ENCODE measurements at places on chromosomes 7 and 10.

- no peak for DNase-seq
Observed at GRCh38 chr7:24851786-24852185, 94.5 kb upstream of the GSDME start.

- DNase-seq: no peak
Observed at GRCh38 chr7:11642276-11642675, 189.7 kb downstream of the THSD7A start.

DNA sequence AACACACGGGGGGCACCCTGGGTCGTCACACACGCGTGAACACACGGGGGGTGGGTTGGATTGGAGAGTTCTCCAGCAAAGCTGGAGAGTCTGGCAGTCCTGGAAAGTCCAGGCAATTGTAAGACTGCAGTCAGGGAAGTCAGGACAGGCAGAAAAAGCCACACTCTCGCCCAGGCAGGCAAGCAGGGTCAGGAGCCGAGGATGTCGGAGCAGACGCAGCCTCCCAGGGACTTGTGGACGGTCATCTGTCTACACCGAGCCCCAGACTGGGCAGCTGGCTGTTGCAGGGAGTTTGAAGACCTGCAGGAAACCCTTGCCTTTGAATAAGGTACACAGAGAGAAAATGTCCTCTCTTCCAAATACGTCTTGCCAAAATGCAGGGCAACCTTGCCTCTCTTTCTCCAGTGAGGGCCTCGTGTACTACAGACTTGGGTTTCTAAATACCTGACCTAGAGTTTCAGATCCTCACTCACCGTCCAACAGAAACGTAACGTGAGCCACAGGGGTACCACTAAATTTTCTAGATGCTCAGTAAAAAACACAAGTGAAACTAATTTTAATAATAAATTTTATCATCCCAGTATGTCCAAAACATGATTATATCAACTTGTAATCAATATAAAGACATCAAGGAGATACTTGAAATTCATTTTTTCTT, 176.7 kb downstream of the ADARB2 start:
- no peak for DNase-seq

DNA sequence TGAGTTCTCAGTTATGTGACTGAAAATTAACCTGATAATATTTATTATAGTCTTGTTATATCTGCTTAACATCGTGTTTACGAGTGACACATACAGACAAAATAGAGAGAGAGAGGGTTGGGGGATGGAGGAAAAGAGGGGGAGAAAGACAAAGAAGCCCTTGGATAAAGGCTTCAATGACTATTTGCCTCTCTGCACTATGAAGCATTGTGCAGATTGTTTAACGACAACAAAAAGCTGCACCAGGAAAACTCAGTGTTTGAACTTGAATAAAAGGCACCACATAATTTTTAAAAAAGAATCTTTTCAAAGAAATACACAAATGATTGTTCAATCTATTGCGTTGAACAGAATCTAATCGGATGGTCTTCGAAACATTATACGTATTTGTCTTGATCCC, 27.8 kb downstream of the MAGI2 start:
- DNase-seq: no peak

DNA sequence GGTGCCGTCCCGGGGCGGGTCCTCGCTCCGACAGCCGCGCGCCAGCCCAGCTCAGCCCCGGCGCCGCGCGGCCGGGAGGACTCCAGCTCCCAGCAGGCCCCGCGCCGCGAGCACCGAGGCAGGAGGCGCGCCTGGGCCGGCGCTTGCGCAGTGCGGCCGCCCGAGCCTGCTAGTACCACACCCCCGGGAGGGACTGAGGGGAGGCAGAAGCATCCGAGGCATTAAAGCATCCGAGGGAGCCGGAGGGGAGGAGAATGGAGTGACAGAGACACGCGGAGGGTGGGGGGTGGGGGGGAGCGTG, at the start of gene GRK5:
Gene GRK5 (plus strand): TSS at position 206 of the 301 bp plus-strand sequence. CDS start 347 bp downstream, outside the sequence.
- DNase-seq: peak; percentile 96

- DNase-seq: no peak
Observed at GRCh38 chr10:3825244-3825643, 40.2 kb upstream of the KLF6 start.

- no peak for DNase-seq
Observed at GRCh38 chr10:29780096-29780495, 145.3 kb upstream of the SVIL start.

- no peak for DNase-seq
Observed at GRCh38 chr10:44859546-44860285, 51.4 kb upstream of the TMEM72 start.

GRCh38 chr10:126233182-126234148, 154.8 kb downstream of the ADAM12 start:
- DNase-seq: no peak

- no peak for DNase-seq
Observed at GRCh38 chr10:11504566-11505285, 106.7 kb downstream of the USP6NL start.

DNA sequence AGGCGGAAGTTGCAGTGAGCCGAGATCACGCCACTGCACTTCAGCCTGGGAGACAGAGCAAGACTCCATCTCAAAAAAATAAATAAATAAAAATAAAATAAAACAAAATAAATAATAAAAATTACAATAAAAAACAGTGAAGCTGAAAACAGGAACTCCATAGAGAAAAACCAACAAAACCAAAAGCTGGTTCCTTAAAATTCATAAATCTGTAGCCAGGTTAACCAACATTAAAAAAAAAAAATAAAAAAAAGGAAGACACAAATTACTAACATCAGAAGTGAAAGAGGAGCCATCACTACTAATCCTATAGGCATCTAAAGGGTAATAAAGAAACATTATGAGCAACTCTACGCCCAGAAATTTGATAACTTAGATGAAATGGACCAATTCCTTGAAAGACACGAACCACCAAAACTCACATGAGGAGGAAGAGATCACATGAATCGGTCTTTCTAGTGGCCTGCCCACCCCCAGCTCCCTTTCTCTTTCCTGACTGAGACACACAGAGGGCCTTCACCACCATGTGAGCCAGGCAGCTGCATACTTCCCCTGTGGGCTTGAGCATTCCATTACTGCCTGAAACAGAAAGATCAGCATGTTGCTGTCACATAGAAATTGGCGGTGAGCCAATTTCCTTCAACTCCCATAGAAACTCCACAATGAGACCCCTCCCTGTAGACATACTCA, 208.7 kb downstream of the MAD1L1 start:
- no peak for DNase-seq

GRCh38 chr10:76073524-76073923, 642.1 kb downstream of the LRMDA start:
- DNase-seq: no peak

DNA sequence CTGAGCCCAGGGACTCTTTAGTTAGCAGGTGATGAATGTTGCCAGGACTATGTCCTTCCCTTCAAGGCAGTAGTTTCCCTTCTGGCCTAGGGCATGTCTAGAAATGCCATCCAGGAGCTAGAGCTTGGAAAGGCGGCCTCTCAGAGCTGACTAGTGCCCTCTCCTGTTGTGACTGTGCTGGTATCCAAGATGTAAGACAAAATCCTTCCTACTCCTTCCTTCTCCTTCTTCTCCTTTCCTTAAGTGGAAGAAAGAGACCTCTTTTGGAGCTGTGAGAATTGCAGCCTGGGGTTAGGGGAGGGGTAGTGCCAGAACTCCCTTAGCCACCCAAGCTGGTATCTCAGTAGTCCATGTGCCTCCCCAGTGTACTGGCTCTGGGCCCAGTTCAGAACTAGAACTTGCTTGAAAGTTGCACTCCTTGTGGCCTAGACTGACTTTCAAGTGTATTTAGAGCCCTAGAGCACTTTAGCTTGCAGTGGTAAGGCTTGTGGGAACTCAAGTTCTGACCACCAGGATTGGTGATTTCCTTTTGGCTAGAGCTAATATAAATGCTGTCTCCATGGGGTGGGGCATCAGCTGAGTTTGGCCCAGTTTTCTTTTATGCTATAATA, 118.8 kb downstream of the NPSR1 start:
- no peak for DNase-seq
